ENCODE measurements at places on chromosomes 16 and 17.

DNA sequence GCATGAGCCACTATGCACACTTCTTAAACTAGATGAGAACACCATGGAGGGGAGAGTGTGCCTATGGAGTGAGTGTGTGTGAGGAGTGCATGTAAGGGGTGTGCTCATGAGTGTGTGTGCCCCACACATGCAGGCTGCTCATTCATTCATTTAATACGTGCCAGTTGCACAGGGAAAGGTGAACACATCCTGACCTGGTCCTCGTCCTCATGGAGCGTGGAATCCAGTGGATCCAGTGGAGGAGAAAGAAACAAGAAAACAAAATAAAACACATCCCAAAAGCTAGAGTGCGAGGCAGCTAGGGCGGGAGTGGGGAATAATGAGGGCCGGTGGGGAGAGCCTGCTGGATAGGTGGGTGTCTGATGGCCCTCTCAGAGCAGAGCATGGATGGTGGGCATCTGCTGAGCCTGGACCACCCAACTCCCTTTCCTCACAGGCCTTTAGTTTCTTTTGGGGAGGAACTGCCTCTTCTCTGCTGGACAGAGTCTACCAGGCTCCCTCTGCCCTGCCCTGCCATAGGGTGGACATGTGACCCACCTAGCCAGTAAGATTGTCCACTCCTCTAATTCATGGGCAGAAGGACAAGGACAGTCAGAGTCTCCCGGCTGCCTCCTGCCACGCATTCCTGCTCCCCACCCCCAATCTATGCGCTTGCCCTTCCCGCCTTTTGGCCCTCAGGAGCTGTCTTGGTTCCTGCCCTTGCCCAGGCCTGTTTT is 204.3 kb downstream of the RAB11FIP4 start:
- DNase-seq: no peak

DNA sequence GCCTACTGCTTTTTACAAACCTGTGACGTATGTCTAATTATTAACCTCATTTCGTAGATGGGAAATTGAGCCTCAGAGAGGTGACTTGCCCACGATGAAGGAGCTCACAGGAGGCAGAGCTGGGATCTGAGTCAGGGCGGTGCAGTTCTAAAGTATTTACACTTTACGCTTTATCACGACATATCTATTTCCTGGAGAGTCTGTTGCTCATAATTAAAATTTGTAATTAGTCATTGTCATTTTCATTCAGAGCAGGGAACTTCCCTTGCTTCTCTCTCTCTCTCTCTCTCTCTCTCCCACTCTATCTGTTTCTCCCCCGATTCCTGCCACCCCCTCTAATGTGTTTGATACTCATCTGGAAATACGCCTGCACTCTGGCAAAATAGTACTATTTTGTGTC is 5.9 kb downstream of the SLC5A11 start:
- no peak for DNase-seq

DNA sequence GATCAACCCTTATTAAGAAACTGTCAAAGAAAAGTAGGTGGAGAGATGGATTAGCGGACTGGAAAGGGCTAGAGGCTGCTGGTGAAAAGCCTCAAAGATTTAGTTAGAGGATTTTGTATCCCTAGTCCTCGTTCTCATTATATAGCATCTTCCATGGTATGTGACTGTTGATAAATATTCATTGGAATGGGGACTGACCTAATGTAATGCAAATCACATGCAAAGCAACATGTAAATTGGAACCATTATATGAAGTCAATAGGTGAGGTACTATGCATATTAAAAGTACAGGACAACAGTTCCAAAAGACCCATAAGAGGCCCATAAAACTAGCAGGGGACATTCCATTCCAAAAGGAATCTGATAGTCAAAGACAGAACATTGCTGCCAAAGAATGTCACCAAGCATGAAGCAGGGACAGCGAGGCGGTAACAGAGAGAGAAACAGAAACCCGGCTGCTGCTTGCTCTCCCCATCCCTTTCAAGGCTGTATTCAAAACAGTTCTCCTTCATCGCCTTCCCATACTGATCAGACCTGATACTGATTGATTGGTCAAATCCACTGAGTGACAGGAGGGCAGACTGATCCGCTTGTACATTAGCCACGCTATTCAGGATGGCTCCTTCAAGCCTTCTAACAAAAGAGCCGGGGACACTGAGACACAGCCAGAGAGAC is 44.5 kb downstream of the SOX9 start:
- DNase-seq: no peak

DNA sequence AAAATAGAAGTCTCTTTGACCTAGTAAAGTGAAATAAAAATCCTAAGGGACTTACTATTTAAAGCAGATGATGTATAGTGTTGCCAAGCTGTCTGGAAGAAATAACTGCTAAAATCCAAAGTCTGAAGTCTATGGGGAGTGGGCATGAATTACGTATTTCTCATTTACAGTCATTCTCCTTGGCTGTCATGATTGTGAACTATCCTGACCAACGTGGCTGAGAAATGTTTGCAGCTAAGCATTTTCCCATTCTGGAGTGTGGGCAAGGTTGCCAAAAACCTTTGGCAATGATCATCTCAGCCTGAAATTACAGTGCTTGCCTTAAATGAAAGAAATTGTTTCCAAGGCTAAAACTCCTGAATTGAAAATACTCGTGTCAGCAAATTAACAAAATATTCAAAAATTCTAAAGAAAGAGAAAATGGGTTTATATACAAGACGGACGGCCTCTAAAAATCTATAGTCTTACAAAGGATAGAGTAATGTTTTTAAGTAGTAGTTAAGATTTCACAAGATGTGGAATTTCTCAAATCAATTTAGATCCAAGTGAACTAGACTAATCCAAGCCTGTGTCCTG is 77.0 kb downstream of the CACNG1 start:
- DNase-seq: no peak

DNA sequence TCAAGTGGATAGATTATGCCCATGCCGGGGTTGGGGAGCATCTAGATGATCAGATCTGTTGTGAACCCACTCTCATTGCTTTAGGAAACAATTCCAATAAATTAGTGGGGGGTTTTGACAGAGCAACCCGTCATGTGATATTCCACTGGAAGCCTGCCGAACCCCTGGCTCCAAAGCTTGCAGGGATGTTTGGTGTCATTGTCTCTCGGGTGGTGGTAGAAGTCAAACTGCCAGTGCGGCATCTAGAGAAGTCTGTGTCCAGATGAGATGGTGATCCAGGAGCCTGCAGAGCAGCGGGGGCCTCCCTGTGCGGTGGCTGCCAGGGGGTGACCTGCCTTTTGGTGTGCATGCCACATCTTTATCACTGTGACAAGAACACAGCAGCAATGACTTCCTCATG is 91.7 kb downstream of the SHISA6 start:
- DNase-seq: no peak

DNA sequence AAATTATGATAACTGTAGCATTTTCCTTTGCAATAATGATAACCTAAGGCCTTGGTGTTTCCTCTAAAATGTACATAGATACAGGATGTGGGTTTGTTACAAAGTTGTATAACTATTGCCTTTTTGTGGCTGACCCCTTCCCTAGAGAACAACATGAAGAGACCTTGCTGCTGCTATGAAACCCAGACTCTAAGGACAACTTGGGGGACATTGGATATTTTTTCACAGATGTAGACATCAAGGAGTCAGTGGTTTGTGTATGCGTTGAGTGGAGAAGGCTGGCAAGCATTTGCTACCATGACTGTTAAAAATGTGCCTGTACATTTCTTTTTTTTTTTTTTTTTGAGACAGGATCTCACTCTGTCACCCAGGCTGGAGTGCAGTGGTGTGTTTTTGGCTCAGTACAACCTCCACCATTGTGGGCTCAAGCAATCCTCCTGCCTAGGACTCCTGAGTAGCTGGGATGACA is 12.3 kb downstream of the HMOX2 start:
- no peak for DNase-seq

GRCh38 chr16:50474138-50474537 is 74.1 kb upstream of the NKD1 start:
- no peak for DNase-seq

DNA sequence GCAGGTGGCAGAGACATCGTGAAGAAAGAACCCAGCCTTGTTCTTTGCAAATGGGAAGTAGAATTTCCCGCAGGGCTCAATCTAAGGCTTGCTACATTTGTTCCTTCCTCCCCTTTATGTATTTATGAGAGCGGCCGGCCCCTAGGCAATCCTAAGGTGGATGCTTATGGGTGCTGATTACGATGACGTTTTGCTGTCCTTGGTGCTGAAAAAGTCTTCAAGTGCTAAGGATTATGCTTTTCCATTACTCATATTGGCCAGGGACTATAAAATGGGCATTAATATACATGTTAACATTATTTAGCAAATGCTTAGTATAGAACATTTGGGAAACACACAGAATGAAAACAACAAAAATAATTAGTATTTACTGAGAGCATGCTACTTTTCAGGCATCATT is 313.3 kb upstream of the XYLT1 start:
- no peak for DNase-seq

GRCh38 chr17:66713533-66714042 is 121.3 kb upstream of the CACNG5 start:
- no peak for DNase-seq

DNA sequence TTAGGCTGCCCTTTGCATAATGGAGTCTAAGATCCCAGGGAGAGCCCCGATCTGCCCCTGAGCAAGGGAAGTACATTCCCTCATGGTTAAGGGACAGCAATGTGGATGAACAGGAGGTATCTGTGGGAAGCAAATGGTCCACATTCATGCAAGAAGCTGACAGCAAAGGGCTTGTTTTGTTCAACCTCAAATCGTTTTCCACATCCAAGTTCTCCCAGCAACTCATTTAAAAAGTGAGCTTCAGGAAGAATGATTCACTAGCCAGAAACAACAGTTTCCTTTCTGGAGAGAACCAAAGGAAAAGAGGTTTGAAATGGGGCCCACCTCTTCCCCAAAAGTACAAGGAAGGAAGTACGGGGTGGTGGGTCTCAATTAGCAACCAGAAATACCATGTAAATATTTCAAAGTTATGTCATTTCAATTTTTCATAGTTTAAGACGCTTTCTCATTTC is 9.4 kb downstream of the HSPB9 start:
- no peak for DNase-seq

GRCh38 chr17:81930142-81931125 is 2.9 kb upstream of the MAFG start:
- no peak for DNase-seq

GRCh38 chr16:84754956-84755672 is 55.3 kb downstream of the USP10 start:
- DNase-seq: no peak

- DNase-seq: no peak
Observed at GRCh38 chr16:754656-755055, 5.9 kb upstream of the MSLN start.

GRCh38 chr17:28173031-28173561 is 130.6 kb downstream of the NLK start:
- no peak for DNase-seq

- DNase-seq: no peak
Observed at GRCh38 chr17:75516619-75517296, 430 bp downstream of the TSEN54 start.

DNA sequence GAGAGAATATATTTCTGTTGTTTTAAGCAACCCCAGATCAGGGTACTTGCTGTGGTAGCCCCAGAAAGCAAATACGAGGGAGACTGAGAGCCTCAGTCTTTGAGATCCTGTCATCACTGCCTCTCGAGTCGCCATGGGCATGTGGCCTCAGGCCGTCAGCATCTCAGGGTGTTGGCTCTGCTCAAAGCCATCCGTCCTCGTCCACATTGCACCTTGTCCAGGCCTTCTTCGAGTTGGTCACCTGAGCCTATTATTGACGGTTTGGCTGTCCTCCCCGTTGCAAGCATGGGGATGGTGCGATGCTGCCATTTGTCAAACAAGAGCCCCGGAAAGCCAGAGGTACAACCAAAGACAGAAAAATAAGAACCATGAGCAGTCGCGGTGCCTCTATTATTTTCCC is 136.9 kb downstream of the IRF8 start:
- no peak for DNase-seq

GRCh38 chr16:51111759-51112158 is 39.3 kb downstream of the SALL1 start:
- DNase-seq: no peak

DNA sequence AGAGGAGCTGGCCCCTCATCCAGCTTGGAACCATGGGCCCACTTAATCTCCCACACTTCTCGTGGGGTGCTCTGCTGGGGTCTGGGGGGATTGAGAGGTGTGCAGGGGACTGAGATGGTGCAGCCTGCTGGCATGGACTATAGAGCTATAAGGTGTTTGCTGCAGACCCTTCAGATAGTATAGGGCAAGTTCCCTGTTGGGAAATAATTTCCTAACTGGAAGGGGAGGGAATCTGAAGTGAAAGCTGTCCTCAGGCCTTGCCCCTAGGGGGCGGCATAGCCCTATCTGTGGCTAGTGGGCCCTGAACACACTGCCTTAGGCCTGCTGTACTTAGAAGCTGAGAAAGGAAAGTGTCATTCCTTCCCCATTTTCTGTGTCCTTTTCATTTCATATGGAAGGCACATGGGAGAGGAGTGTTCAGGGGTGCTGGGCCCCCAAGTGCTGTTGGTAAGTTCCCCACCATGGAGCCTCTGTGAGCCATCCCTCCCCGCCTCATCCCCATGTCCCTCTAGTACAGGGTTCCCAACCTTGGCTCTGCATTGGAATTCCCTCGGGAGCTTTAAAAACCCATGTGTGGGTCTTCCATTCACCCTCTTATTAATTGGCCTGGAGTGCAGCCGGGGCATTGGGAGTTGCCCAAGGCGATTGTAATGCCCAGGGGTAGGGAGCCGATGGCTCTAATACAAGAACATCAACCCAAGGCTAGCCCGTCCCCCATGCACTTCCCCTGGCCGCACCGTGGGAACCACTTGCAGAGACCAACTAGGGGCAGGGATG is 19.7 kb downstream of the GOSR2 start:
- DNase-seq: peak; percentile 86

DNA sequence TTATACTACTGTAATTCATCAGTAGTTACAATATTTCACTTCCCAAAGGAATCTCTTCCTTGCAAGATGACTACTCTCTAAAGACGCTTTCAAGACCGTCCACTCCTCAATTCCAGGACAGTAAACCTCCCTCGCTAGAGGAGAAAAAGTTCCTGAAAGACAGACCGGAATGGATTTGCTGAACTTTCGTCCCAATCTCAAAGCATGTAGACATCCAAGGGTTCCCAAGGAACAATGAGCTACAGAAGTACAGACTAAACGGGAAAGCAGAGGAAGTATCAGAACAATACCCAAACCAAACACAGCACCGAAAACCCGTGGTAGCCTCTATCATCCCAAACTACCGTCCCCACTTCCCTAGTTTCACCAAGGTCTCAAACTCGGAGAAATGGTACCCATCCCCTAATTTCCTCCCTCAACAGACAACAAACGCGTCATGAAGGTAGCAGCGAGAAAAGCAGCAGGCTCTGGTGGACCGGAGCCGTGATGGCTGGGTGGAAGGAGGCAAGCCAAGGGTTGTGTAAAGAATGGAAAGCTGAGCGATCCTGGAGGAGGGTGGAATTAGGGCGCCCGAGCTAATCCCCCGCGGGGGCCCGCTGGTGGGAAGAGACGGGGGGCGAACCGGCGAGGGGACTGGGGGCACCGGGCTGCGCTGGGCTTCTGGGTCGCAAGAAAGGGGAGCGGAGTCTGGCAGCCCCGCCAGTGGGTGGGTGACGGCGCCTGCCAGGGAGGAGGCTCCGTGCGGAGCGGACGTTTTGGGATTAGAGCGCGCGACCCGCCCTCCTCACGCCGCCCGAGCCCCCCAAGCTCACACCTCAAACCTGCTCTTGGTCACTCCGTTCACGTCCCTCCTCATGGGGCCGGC is 647 bp downstream of the FBXL20 start:
- DNase-seq: no peak

Measured in H9 (cell line).